Progenitor cell of endocrine pancreas (in vitro differentiated cells): ENCODE measurements at places on chromosomes 5 and 9. TPM values are rescaled to one million over a fixed set of nuclear protein-coding genes. Genes with fewer than 3 reads are reported as not detected.

DNA sequence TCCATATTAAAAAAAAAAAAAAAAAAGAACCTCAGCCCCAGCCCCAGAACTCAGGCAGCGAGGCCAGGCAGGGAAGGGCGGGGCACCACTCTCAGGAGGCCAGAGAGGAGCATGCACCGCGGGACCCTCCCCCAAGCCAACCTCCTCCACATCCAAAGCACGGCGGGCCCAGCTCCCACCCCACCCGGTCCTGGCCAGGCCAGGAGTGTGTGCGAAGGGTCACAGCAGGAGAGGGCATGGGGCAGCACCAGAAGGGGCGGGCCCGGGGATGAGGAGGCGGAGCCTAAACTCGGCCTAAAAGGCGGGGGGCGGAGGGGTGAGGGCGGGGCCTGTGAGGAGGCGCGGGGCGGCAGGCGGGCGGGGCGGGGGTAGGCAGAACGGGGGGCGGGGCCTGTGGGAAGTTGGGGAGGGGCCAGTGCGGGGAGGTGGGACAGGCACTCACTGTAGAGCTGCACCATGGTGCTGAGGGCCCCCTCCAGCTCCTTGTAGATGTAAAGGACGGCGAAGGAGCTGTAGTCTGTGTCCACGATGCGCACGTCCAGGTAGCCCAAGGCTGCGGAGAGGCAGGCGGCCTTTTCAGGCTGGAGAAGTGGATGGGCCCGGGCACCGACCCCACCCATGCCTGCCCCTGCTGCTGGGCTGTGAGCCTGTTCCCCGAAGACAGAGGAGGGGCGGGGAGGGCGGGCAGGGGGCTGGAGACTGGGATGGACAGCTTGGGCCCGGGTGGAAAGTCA lies 1.2 kb downstream of the LCN15 start:
- H3K4me3 ChIP-seq = no peak overlapping the region
- H3K4me1 ChIP-seq = no peaks in the 10 kb centered on the region
- H3K36me3 ChIP-seq = no peaks in the 10 kb centered on the region
- peak; percentile 40 for DNase-seq
- peaks cover 3% of the 10 kb centered on the region for H3K27me3 ChIP-seq
- H3K27ac ChIP-seq = no peak overlapping the region

GRCh38 chr5:105274079-105274478 lies 1711.5 kb upstream of the NUDT12 start:
- H3K27ac ChIP-seq = no peak overlapping the region
- no peak for DNase-seq
- H3K36me3 ChIP-seq = no peaks in the 10 kb centered on the region
- no peak overlapping the region for H3K4me3 ChIP-seq
- peaks cover 6% of the 10 kb centered on the region for H3K4me1 ChIP-seq

DNA sequence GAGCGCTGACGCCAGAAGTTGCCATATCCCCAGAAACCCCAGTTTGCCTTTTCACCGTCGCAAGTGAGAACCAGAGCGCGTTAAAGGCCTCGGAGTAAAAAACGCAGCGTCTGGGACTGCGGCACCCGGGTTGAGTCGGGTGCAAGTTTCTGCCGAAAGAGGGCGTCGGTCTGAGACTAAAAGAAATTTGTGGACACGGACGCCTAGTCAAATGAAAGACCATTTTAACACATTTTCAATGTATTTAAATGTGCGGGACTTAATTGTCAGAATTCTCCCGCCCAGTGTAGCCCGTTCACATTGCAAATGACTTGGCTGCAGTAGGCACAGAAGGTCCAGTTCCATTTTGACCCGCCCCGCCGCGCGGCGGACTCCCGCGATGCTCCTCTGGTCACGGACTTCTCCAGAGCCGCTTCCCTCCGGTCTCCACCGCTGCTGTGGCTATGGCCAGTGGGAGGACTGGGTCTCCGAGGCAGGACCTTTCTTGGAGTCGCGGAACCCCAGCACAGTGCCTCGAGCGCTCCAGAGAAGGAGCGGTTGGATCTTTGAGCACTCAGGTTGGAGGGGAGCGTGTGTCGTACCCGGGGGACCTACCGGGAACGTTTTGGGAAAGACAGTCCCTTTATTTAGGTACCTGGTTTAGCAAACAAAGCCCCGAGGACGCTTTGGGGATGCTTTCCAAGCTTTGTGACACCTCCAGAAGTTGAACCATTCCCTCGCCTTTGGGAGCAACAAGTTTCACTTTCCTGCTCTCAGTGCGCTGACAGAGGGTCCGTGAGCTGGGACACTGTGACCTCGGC lies 1.2 kb upstream of the NPR3 start:
- peaks cover 22% of the 10 kb centered on the region for H3K4me1 ChIP-seq
- peaks cover 80% of the 10 kb centered on the region for H3K27me3 ChIP-seq
- H3K27ac ChIP-seq = no peak overlapping the region
- H3K4me3 ChIP-seq = peak overlapping the region; percentile 67
- DNase-seq = peak; percentile 47
- no peaks in the 10 kb centered on the region for H3K36me3 ChIP-seq

- no peaks in the 10 kb centered on the region for H3K27me3 ChIP-seq
- H3K36me3 ChIP-seq = no peaks in the 10 kb centered on the region
- H3K4me3 ChIP-seq = no peak overlapping the region
- DNase-seq = no peak
- no peaks in the 10 kb centered on the region for H3K4me1 ChIP-seq
Observed at GRCh38 chr9:28651050-28651722, 1077.9 kb upstream of the C9orf72 start.

GRCh38 chr9:37414503-37414943 lies 8.0 kb upstream of the GRHPR start:
- no peak overlapping the region for H3K4me3 ChIP-seq
- H3K27ac ChIP-seq = peak overlapping the region; percentile 73
- no peaks in the 10 kb centered on the region for H3K36me3 ChIP-seq
- peaks cover 8% of the 10 kb centered on the region for H3K4me1 ChIP-seq

DNA sequence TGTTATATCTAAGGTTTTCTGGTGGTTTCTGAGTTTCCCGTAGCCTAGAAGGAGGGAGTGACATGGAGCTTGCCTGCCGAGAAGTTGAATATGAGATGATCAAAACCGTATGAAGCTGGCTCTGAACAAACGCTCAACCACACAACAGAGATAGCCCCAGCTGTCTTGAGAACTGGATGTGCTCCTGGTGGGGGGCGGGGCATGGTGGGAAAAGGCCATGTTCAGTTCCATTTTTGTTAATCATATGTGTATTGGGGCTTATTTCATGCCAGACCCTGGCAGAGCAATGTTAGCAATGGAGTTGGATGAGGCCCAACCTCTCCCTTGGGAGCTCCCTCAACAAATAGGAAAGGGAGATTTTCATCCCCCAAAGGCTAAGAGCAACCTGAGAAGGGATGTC lies 4.8 kb downstream of the CCL19 start:
- peaks cover 18% of the 10 kb centered on the region for H3K4me1 ChIP-seq
- no peak overlapping the region for H3K27ac ChIP-seq
- H3K4me3 ChIP-seq = no peak overlapping the region

- peaks cover 5% of the 10 kb centered on the region for H3K36me3 ChIP-seq
- H3K4me3 ChIP-seq = no peak overlapping the region
- no peaks in the 10 kb centered on the region for H3K27me3 ChIP-seq
- no peak overlapping the region for H3K27ac ChIP-seq
Observed at GRCh38 chr9:136829412-136829811, 12.9 kb upstream of the AJM1 start.

DNA sequence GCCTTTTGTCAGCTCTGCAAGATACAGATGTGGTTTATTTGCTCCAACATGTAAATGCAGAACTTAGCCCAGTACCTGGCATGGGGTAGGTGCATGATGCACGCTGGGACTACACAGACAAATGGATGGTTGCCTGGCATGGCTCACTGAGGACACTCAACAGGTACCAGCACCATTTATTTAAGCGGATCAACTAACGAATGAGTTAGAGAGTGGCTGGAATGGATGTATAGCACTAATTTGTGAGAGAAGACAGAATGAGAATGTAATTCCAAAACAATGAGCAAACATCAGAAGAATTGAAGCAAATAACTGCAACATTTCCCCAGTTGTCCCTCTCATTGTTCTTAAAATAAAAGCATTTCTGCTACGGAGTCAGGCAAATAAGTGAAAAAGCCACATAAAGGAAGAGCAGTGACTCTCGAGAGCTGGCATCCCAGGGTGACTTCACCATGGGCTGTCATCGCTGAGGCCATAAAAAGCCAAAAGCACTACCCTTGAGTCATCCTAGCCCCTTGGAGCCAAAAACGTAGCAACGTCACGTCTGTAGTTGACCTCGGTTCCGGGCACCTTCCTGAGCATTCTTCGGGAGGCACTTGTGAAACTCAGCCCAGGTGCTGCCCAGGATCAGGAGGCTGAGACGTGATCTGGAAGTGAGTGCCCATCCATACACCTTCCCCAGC lies 290.3 kb downstream of the NSG2 start:
- no peaks in the 10 kb centered on the region for H3K36me3 ChIP-seq
- H3K27me3 ChIP-seq = peaks cover 64% of the 10 kb centered on the region
- no peak overlapping the region for H3K27ac ChIP-seq
- H3K4me1 ChIP-seq = peaks cover 20% of the 10 kb centered on the region

- H3K27me3 ChIP-seq = peaks cover 19% of the 10 kb centered on the region
- H3K4me3 ChIP-seq = no peak overlapping the region
- H3K36me3 ChIP-seq = no peaks in the 10 kb centered on the region
- H3K4me1 ChIP-seq = peaks cover 2% of the 10 kb centered on the region
- DNase-seq = no peak
Observed at GRCh38 chr5:132677682-132678400, 4.1 kb downstream of the IL4 start.

DNA sequence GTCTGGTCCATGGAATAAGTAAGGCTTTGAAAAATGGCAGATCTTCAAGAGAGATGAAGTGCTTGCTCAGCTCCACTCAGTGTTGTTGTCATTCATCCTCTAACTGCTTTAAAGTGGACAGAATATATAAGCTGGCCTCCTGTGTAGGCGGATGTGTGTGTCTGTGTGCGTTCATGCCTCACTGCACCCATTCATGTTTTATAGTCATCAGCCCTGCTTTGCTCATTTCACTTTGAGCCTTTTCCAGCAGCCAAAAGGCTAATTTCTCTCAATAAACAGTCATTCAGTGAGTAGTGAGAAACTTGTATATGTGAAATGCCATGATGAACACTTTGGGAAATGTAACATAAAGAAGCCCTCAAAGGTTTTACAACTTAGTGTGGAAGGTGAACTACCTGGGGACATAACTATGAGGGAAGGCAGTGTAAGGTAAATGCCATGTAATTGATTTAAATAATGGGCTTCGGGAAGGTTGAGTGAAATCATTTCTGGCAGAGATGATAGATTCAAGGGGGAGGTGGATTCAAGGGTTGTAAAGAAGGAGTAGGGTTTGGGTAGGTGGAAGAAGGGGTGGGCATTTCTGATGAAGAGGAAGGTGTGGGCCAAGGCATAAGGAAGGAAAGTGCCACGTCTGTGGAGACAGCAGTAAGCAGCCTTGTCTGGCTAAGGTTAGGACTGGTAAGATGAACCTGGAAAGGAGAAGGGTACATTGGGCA lies 15.7 kb downstream of the TTC23L start:
- H3K4me1 ChIP-seq = no peaks in the 10 kb centered on the region
- no peak overlapping the region for H3K27ac ChIP-seq
- no peak overlapping the region for H3K4me3 ChIP-seq
- DNase-seq = no peak
- H3K27me3 ChIP-seq = no peaks in the 10 kb centered on the region
- peaks cover 7% of the 10 kb centered on the region for H3K36me3 ChIP-seq

GRCh38 chr5:173229382-173229959 lies 5.5 kb downstream of the NKX2-5 start:
- peaks cover 92% of the 10 kb centered on the region for H3K27me3 ChIP-seq
- no peak overlapping the region for H3K27ac ChIP-seq
- H3K4me1 ChIP-seq = peaks cover 9% of the 10 kb centered on the region

- no peaks in the 10 kb centered on the region for H3K27me3 ChIP-seq
- H3K4me1 ChIP-seq = peaks cover 20% of the 10 kb centered on the region
- H3K36me3 ChIP-seq = peaks cover 2% of the 10 kb centered on the region
- no peak for DNase-seq
- no peak overlapping the region for H3K4me3 ChIP-seq
Observed at GRCh38 chr9:93221044-93221443, 37.1 kb downstream of the WNK2 start.

DNA sequence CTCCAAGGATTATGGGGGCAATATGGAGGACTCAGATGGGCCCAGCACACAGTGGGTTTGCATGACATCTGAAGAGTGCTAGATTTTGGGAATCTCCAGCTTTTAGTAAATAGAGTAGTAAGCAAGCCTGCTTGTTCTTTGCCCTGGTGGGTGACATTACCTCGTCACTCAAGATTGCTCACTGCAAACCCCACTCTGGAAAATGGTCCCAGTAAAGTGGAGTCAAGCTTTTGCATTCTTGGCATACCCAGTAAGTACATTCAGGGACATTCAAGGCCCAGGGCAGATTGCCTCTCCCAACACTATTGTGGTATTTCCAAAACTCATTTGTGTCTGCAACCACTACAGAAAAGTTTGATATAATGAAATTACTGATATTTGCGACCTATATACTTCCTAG lies 118.5 kb downstream of the INVS start:
- peaks cover 4% of the 10 kb centered on the region for H3K36me3 ChIP-seq
- H3K27me3 ChIP-seq = no peaks in the 10 kb centered on the region

- no peak overlapping the region for H3K4me3 ChIP-seq
- no peaks in the 10 kb centered on the region for H3K4me1 ChIP-seq
- no peaks in the 10 kb centered on the region for H3K36me3 ChIP-seq
- no peak for DNase-seq
- H3K27ac ChIP-seq = no peak overlapping the region
- H3K27me3 ChIP-seq = no peaks in the 10 kb centered on the region
Observed at GRCh38 chr9:74557571-74557970, 60.4 kb downstream of the RORB start.

Gene ST8SIA4
- total RNA-seq = 5.5 and 6.8 TPM in 2 replicates

Gene EXOSC2
- total RNA-seq = 45.9 and 46.5 TPM in 2 replicates

Gene MEGF10
- 8.2 and 12.5 TPM in 2 replicates for total RNA-seq

Gene CCDC192
- total RNA-seq = 0.60 TPM in 1 of 2 replicates, not detected in the other

Gene CENPH
- total RNA-seq = 22.2 and 23.8 TPM in 2 replicates

Gene SLC6A19
- 2.2 and 2.6 TPM in 2 replicates for total RNA-seq

Gene AP3B1
- 50.9 and 53.3 TPM in 2 replicates for total RNA-seq
